ENCODE measurements at places on chromosomes 1 and 21.
A peak's percentile ranks its signal among the peaks of the same experiment; 100 is the strongest.

- peak; percentile 70 for DNase-seq
Measured at GRCh38 chr1:30379684-30380624, 343.4 kb downstream of the MATN1 start.

- no peak for DNase-seq
Measured at GRCh38 chr1:225146478-225146877, 217.0 kb downstream of the DNAH14 start.

DNA sequence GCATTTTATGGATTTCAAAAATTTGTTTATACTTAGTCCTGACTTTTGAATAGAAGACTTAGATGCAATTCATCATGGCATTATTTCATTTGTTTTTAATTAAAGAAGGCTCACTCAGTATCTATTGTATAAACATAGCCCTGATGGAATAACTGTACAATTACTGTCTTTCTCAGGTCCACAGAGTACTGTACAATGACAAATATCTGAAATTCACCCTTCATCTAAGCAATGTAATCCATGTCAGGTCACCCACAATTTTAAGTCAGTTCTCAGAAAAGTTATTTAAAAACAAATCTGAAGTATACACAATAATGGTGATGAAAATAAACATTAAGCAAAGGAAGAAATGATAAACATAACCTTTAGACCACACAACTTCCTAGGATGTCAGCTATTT lies 311.9 kb downstream of the GRIK1 start:
- DNase-seq: no peak

GRCh38 chr1:156618853-156619581 lies at the start of gene HAPLN2:
TSS of gene HAPLN2 (plus strand) at chr1:156619415. CDS start at chr1:156623491, 4,076 bp downstream.
- no peak for DNase-seq

DNA sequence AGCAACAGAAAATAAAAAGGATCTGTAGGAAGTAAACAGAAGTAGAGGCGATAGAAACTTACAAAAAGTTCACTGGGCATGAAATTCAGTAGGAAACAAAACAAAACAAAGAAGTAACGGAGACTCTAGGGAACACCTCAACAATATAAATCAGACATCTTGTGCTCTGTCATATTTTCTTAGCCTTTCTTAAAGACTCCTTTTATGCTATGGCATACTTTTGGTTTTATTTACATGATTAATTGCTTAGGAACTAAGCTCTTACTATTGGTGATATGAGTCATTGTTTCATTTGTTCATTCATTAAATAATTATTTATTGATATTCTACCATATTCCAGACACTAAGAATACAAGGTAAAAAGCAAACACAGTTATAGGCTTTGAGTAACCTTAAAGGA lies 126.6 kb downstream of the KCNT2 start:
- no peak for DNase-seq

- no peak for DNase-seq
Measured at GRCh38 chr1:104720741-104721140, 971.0 kb downstream of the AMY1C start.

- no peak for DNase-seq
Measured at GRCh38 chr1:47688461-47689296, 250.8 kb downstream of the FOXD2 start.

- no peak for DNase-seq
Measured at GRCh38 chr1:235881930-235882700, 15.4 kb upstream of the LYST start.

DNA sequence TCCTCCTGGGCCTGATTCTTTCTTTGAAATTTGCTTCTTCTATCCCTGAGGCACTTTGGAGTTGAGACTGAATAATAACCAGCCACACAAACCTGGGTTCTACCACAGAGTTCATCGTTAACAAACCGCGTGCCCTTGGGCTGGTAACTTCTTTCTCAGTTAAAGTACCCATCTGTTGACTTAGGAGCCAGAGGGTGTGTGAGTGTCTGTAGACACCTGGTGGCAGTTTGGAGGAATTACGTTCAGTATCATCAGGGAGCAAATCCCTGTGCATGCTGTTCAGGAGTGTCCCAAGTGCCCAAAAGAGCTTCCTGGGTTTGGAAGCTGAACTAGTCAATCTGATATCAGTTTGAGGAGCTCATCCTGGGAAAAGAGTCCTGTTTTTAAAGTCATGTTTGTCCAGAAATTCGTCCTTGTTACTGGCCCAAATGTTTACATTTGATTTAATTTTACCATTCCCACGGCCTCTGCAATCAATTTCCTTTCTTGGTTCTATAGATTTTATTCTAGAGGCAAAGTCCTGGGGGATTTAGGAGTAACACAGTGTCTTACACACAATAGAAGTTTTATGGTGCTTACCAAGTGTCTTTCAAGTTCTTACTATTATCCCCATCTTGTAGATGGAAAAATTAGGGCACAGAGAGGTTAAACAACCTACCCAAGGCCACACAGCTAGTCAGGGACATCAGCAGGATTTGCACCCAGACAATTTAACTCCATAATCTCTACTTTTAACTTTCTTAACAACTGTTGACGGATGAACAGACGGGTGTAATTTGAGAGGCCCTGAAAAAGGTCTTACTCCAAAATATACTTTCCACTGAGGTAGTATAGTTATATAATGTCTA lies 26.7 kb upstream of the RPTN start:
- peak; percentile 82 for DNase-seq

DNA sequence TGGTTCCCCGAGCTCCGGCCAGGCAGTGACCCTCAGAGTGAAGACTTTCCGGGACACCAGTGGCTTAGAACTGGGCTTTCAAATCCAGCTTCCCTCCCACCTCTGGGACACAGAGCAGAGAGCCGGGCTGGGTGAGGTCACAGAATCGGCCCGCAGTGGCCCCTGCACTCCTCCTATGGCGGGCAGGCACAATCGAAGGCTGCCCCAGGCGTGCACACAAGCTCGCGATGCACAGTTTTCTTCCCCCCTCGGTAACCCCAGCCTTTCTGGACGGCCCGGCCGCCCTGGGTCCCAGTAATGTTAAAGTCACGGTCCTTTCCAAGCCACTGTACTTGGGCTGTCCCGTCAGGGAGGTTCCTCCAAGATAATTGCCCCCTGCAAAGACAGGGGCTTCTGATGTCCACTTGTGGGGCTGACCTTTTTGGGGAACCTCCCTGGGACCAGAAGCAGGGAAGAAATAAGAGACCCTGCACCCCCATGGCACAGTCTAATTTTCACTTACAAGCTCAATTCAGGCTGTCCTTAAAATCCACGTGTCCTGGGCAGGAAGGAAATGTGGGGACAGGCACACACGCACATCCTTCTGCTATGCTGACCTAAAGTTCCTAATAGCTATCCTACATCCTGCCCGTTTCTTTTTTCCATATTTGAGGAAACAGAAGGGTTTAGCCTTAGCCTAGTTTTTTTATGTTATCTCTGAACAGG lies 13.7 kb downstream of the TFF3 start:
- no peak for DNase-seq

DNA sequence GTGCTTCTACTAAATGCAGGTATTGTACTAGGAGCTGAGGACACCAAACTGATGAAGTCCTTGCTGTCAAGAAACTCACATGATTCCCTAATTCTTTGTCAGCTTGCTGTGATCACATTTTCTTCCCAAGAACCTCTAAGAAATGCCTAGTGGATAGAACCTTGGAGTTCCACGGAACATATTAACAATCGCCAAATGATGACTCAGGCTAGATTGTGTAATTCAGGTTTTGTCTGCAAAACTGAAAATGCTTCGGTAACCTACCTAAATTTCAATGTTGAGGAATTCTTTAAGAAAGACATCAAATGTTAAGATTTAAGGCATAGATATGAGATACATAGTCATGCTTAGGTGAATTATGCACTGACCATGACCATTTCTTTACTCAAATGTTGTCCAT lies 1.7 kb upstream of the GADD45A start:
- peak; percentile 91 for DNase-seq

DNA sequence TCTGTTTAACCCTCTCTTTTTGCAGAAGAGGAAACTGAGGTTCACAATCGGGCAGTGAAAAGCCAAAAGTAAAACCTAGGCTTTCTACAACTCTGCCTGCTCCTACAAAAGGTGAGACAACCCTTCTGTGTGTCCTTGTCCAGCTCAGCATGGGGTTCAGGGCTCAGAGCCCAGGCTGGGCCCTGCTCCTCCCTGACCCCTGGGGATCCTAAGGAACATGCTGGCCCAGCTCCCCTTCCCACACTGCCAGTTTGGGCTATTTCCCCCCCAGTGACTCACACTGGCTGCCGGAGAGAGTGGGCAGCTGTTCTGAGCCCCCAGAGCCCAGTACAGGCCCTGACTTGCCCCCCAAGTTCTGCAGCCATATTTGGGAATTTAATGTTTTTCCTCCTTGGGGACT lies 8.9 kb downstream of the FAM229A start:
- DNase-seq: no peak

GRCh38 chr1:7554385-7555235 lies 216.5 kb upstream of the VAMP3 start:
- peak; percentile 49 for DNase-seq

DNA sequence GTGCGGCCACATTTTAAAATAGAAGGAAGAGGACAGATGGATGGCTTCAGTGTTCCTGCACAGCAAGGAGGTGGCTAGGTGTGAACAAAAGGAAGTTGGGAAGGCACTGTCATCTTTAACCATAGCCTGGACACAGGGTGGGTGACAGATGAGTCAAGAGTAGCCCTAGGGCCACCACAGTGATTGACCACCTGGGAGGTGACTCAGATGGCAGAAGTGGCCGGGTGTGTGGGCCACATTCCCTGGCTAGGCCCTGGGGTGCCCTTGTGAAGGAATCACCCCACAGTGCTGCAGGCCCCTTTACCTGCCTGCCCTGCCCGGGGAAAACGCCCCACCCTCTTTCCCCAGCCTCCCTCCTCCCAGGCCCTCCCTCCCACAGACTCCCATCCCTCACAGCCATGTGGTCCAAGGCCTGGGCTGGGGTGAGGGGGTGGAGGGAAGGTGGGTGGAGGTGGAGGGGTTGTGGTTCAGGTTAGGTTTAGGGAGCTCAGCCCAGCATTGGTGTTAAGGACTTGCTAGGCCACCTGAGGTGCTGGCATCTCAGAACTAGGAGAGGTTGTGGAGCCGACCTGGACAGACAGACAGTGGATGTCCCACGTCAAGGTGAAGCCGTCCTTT lies 59.1 kb downstream of the SPSB1 start:
- no peak for DNase-seq

DNA sequence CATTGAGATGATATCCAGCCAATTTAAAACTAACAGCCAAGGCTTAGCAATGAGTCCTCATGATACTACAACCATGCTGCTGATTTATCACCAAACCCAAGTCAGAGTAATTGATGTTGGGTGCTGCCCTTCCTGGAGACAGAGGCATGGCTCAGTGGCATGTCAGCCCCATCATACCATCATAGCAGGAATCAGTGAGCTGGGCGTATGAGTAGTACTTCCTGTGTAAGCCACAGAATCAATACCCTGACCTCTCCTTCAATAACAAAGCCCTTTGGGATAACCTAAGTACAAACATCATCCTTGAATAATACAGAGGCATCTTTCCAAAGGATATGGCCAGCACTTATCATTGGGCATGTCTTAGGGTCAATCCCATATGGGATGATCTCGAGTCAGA lies 3.0 kb upstream of the LCE1E start:
- no peak for DNase-seq

- DNase-seq: no peak
Measured at GRCh38 chr1:78651241-78651640, 1.6 kb downstream of the IFI44 start.

GRCh38 chr1:3474421-3474820 lies 20.0 kb downstream of the ARHGEF16 start:
- no peak for DNase-seq

DNA sequence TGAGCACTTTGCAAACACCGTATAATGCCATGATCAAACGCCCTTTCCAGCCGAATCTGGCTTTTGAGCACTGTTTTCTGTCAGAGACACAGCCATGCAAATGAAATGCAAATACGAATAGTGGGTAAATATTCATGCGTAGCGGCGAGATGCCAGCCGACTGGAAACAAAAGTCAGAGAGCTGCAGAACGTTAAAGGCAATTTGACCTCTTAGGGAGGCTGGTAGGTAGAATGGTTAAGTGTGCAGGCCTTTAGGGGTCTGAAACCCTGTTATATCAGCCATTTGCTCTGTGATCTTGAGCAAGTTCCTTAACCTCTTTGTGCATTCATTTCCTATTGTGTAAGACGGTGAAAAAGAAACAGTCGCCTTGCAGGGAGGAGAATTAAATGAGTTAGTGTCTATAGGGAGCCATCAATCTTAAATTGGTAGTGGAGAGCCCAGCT lies 6.5 kb upstream of the SDHB start:
- DNase-seq: peak; percentile 17

DNA sequence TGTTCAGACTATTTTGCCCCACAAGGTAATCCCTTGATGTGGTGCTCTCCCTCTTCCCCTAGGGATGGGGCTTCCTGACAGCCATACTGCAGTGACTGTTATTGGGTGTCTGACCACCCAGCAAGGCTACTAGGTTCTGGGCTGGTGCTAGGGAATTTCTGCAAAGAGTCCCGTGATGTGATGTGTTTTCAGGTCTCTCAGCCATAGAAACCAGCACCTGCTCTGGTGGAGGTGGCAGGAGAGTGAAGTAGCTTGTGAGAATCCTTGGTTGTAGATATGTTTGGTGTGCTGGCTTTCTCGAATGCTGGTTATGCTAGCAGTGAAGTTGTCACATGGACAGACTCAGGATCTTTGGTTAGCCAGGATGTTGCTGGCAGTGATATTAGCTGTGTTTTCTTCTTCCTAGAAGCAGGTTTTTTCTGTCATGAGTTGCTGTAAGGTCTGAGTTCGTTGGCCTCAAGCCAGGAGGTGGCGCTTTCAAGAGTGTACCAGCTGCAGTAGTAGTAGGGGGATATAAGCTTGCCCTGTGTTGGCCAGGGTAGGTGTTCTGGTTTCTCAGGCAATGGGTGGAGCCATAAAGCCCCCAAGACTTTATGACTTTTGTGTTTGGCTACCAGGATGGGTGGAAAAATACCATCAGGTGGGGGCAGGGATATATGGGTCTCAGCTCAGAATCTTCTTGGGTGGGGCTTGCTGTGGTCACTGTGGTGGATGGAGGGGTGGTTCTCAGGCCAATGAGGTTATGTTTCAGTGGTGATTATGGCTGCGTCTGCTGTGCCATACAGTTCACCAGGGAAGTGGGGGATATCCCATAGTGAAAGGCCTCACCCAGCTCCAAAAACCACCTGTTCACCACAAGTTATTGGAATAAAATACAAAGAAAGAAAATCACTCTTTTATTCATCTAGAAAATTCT lies 1112.3 kb downstream of the KCNT2 start:
- no peak for DNase-seq

GRCh38 chr1:212792396-212792908 lies 758 bp downstream of the TATDN3 start:
- DNase-seq: no peak

- no peak for DNase-seq
Measured at GRCh38 chr1:40858856-40859416, 3.2 kb downstream of the CITED4 start.

GRCh38 chr1:6028042-6028850 lies 17.4 kb upstream of the KCNAB2 start:
- DNase-seq: peak; percentile 27

- DNase-seq: no peak
Measured at GRCh38 chr21:41801321-41802197, 34.7 kb upstream of the RIPK4 start.

Measured in cardiac fibroblast (primary cell).